ENCODE measurements at places on chromosomes 6 and 20. TPM values are rescaled to one million over a fixed set of nuclear protein-coding genes. Genes with fewer than 3 reads are reported as not detected.
A peak's percentile ranks its signal among the peaks of the same experiment; 100 is the strongest.

MEI4 gene
- 1.6 TPM for total RNA-seq

SYTL3 gene
- 4.2 TPM for total RNA-seq

- H3K4me3 ChIP-seq, result no peak overlapping the region
- peaks cover 13% of the 10 kb centered on the region for H3K36me3 ChIP-seq
- no peak for DNase-seq
Measured at GRCh38 chr6:169559592-169559991, 142.2 kb downstream of the WDR27 start.

DNA sequence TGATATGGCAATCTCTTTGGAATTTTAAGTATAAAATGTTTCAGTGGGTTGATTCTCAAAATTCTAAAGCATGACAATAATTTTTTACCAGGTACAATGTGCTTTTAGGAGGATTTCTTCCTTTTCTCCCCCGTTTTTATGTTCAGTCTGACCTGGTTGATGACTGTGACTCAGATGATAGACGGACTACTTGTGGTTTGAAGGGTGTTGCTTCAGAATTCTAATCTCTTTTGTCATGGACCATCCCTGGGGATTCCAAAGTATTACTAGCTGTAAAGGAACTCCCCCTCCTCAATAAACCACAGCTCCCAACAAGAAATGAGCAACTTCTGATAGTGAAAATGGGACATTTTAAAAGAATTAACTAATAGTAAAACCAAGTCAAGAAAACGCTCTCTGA is 34.9 kb upstream of the TNFAIP3 start:
- no peak overlapping the region for H3K27ac ChIP-seq
- no peaks in the 10 kb centered on the region for H3K4me1 ChIP-seq
- no peak for DNase-seq
- H3K4me3 ChIP-seq, result no peak overlapping the region
- H3K36me3 ChIP-seq, result no peaks in the 10 kb centered on the region
- H3K27me3 ChIP-seq, result no peaks in the 10 kb centered on the region

DNA sequence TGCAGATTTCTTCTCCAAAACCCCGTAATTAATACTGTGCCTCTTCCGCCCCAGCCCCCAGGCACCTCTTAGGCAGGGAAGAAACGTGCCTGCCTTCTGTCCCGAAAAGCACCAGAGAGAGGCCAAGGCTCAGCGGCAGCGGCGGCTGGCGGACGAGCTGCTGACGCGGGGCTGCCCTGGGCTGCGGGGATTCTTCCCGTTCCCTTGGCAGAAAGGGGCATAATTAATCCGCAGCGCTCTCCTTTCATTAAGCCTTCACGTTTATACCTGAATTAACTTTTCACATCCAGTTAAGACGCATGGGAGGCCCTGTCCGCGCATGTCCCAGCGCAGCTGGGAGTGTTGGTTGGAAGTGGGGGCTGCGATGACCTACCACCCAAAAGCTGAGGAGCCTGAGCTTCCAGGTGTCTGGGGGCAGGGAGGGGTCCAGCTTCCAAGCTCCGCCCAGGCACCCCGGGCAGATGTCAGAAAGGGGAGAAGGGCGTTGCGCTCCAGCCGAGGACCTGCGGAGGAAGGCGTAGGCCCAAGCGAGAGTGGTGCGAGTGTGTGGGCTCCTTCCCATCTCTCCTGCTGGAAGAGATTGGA is 167.4 kb upstream of the LRFN2 start:
- H3K4me1 ChIP-seq, result peaks cover 13% of the 10 kb centered on the region
- H3K36me3 ChIP-seq, result no peaks in the 10 kb centered on the region
- peak; percentile 69 for DNase-seq
- no peak overlapping the region for H3K4me3 ChIP-seq
- peaks cover 19% of the 10 kb centered on the region for H3K27me3 ChIP-seq

GRCh38 chr20:15616626-15617025 is 956.6 kb downstream of the KIF16B start:
- no peak for DNase-seq
- H3K36me3 ChIP-seq, result no peaks in the 10 kb centered on the region
- no peaks in the 10 kb centered on the region for H3K4me1 ChIP-seq
- no peaks in the 10 kb centered on the region for H3K27me3 ChIP-seq

DNA sequence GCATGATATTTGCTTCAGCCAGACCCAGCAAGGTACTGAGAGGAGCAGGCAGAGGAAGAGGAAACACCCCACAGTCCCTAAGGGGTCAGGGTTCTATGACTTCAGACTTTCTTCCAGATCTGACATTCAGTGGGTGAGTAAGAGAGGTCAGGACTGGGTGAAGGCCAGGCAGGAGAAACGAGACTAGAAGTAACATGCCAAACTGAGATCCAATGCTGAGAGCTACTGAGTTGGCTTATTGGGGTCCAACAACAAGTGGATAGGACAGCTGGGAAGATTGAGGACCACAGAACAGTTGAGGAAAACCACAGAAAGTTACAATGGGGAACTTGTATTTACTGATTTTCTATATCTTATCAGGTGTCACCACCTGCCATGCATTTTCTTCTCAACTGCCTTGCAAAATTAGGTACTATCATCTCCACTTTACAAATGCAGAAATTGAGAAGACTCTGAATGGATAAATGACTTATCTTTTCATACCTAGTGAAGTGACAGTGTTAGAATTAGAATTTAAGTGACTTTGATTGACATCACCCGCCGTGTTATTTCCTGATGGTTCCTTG is 43.8 kb upstream of the HIVEP1 start:
- H3K4me1 ChIP-seq, result no peaks in the 10 kb centered on the region
- H3K4me3 ChIP-seq, result no peak overlapping the region
- DNase-seq, result no peak
- no peak overlapping the region for H3K27ac ChIP-seq
- H3K27me3 ChIP-seq, result no peaks in the 10 kb centered on the region

Measured in spinal cord (tissue), 10 donors.